ENCODE measurements at places on chromosomes 4 and X.

GRCh38 chr4:187209921-187210613 is 486.4 kb upstream of the FAT1 start:
- no peak for DNase-seq

- no peak for DNase-seq
These were observed 18.9 kb downstream of the TMPRSS11E start for GRCh38 chr4:68466185-68466584.

DNA sequence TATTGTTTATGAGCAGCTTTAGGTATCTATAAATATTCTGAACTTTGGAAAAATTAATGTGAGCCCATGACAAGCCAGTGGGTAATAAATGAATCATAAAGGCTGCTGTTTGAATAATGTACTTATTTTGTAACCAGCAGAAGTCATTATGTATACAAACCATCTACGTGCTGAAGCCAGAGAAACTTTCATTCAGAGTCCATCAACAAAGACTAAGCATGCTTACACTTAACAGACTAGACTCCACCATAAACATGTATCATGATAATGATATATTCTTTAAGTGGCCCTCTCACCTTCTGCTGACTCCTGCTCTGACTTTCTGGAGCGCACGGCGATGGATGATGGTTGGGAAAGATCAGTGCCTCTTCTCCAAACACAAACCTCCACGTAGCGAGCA is 72.0 kb downstream of the SMARCA5 start:
- DNase-seq, result no peak

DNA sequence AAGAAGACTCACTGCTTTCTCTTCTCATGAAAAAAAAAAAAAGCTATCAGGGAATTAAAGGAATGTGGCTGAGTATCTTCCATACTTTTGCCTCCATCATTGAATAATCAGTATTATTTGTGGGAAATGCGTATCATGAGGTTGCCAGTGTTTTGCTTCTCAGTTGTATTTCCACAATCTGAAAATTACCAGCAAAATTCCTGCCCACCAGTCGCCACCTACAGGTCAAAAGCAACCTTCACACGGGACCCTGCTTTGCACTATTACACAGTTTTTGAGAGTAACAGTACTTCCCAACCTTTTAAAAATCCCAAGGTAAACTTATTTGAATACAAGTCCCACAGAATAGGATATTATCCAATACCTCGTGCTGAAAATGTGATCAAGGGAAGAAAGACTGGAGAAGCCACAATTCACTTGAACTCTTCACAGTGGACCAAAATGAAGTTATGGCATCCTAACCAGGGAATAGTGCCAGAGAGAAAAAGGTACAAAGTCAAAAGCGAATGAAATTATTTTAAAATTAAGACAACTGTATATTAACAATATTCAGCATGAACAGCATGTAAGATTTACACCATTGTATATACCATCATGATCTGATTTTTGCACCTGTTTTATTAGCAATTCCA is 30.4 kb downstream of the PGRMC1 start:
- DNase-seq, result peak; percentile 19

- no peak for DNase-seq
These were observed 46.8 kb downstream of the SULT1B1 start for GRCh38 chr4:69713593-69713992.

GRCh38 chr4:94525993-94526728 is 74.4 kb downstream of the PDLIM5 start:
- no peak for DNase-seq

- no peak for DNase-seq
These were observed 91.4 kb upstream of the MAD2L1 start for GRCh38 chr4:120158046-120158445.

GRCh38 chrX:74579597-74580198 is 34.7 kb downstream of the RLIM start:
- no peak for DNase-seq

DNA sequence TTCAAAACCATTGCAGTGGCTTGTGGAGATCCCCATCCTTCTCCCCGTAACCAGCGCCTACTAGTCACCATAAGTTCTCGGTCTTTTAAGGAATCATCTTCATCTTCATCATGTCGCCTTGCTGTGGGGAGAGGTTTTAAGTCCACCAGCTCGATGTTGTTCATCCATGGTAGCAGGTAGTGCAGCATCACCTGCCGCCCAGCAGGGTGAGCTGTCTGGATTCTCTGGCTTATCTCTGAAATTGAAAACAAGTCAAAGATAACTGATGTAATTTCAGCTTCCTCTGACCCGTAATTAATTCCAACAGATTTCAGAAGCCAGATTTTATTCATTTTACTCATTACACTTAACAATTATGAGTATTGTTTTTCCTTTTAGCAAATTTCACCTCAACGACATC is 67.4 kb downstream of the ZAR1 start:
- no peak for DNase-seq

DNA sequence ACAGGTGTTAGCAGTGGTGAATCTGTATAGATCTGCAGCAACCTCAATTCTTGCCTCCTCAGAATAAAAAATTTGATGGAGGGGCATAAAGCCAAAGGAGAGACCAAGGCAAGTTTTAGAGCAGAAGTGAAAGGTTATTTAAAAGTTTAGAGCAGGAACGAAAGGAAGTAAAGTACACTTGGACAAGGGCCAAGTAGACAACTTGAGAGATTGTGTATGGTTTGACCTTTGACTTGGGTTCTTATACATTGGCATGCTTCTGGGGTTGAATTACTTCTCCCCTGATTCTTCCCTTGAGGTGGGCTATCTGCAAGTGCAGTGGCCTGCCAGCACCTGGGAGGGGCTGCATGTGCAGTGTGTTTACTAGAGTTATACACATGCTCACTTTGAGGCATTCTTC is 278.8 kb upstream of the NDST3 start:
- DNase-seq, result no peak

- DNase-seq, result no peak
These were observed 6.5 kb downstream of the PPP2R2C start for GRCh38 chr4:6465955-6466354.

GRCh38 chr4:53228036-53228435 is 137.8 kb downstream of the SCFD2 start:
- no peak for DNase-seq

GRCh38 chrX:149630681-149631233 is 835 bp downstream of the TMEM185A start:
- DNase-seq, result no peak

- no peak for DNase-seq
These were observed 16.0 kb downstream of the DIAPH2 start for GRCh38 chrX:96700625-96701024.

DNA sequence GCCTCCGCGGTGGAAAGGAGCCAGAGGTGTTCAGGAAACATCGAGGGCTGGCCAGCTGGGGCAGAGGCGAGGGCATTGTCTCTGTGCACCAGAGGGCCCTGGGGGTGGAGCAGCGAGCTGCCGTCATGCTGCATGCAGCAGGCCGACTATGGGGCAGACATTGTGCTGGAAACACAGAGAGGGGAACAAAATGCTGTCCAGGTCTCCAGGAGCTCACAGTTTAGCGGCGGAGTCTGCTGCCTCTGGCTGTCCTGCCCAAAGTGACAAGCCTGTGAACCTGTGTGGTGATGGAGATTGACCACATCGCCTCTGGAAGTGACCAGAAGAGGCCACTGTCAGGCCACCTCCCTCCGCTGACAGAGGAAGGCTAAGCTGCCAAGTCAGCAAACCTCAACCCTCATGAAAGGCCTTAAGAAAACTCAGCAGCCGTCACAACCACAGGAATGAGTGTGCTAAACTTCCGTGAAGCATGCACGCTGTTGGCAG is 20.1 kb upstream of the SASH3 start:
- DNase-seq, result peak; percentile 51

- no peak for DNase-seq
These were observed 100.0 kb upstream of the PRKG2 start for GRCh38 chr4:81314897-81315470.

DNA sequence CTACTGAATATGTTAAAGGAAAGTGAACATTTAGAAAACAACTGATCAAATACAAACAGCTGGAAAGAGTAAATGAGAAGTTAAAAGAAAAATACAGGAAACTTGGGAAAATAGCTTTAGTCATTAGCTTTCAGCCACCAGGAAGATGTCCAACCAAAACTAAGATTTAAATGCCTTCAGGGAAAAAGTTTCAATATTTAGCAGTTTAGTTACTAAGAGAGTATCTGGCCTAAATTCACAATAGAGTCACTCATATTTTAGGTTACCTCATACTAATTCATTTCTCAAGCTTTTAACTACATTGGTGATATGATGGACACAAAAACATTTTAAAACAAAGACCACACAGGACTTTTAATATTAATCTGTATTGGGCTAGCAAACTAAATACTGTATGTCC is 13.1 kb upstream of the KLHL13 start:
- DNase-seq, result no peak

- DNase-seq, result no peak
These were observed 13.4 kb upstream of the CHRNA9 start for GRCh38 chr4:40321574-40322275.

GRCh38 chr4:30619679-30620078 is 100.5 kb upstream of the PCDH7 start:
- DNase-seq, result no peak

GRCh38 chr4:78777576-78777940 is 1.4 kb downstream of the BMP2K start:
- no peak for DNase-seq

DNA sequence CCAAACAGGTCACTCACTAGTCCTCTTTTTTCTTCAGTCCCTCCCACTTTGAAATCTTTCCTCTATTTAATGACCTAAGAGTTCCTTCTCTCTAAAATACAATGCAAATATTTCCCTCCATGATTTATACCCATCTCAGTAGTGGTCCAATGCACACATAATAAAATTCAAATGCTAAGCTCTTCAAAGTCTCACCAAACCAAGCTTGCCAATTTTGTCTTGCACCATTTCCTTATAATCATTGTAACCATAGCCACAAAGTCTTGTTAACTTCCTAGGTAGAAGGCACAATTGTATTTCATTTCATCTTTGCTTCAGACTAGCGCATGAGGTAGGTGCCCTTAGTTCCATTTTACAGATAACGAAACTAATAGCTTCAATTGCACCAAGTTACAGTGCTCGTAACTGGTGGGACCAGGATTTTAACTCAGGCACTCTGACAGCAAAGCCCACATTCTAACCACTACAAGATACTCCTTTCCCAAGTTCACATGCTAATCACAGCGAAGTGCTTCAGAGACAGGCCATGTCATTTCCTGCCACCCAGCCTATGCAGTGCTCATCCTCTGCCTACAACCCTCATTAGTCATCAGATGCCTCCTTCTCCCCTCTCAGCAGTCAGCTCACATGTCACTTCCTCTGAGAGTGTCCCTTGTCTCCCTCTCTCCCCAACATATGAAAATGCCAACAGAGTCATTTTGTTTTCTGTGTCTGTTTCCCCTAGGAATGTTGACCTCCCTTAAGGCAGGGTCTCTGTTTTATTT is 66.9 kb upstream of the PPARGC1A start:
- no peak for DNase-seq

DNA sequence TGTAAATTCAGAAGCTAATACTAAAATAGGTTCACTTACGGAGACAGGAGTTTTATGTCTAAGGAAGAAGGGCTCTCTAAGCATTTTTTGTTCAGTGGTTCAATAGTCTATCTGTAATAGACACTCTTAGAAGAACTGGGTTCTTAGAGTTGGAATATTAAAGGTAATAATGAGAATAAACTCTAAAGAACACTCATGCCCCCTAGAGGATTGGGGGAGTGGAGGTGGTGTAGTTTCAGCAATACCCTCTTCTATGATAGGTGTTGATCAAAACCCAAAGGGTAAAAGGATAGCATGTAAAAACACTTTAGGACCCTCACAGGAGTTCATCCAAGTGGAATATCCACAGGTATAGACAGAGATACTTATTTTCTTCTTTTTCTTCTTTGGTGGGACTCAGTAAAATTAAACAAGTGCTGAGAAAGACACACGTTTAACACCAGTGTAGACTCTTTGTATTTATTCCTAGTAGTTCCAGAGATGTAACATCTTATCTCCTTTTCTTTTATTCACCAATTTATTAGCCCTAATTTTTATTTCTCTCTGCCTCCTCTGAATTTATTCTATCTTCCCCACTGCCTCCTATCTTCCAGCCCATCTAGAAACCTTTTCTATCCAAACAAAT is 25.7 kb upstream of the MND1 start:
- no peak for DNase-seq

- no peak for DNase-seq
These were observed 124.6 kb downstream of the AFF2 start for GRCh38 chrX:148624951-148625474.

DNA sequence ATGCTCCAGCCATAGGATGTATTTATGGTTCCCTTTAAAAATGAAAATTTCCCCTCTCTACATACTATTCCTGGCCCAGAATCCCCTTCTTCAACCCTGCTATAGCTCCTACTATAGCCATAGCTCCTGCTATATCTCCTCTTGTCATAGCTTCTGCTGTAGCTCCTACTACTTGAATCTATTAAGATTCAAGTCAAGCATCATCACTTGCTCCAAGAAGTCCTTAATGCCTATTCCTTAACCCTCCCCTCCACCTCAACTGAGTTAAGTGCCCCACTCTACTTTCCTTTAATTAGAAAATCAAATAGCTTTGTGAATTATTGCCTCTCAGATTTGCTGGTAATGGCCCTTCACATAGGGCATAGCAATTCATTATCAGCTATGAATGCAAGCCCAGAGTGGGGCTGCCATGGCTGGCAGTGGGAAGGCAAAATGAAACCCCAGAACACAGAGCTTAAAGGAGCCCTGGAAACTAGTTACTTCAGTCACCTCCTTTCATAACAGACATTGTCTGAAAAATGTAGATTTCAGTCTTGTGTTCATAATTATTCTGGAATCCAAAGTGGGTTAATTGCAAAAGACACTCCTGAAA is 15.4 kb downstream of the OCIAD2 start:
- DNase-seq, result no peak

DNA sequence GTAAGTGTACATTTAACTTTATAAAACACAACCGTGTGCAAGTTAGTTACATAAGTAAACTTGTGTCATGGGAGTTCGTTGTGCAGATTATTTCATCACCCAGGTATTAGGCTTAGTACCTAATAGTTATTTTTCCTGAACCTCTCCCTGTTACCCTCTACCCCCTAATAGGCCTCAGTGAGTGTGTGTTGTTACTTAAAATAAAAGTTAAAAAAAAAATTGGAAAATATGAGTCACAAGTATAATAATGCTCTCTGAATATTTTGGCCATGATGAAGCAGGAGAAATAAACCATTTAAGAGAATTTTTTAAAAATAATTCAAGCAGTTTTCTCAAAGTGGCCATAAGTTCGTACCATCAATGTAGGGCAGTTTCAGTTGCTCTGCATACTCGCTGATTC is 105.1 kb upstream of the GRID2 start:
- DNase-seq, result no peak

DNA sequence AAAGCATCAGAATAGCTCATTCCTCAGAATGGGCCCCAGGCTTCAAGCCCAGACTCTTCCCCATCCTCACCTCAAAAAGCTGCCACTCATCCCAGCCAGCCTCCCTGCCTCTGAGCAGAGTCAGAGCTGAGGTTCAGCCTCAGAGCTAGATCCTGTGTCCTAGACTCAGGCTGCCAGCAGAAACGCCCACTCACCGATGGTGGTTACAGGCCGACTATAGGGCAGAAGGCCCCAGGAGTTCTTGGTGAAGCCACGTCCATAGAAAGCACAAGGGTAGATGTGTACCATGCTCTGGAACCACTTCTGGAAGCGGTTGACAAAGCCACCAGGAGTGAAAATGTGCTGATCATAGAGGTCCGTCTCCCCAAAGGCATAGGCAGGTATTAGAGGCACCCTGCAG is 7.7 kb downstream of the AWAT2 start:
- DNase-seq, result no peak

GRCh38 chr4:112075129-112075753 is 70.0 kb upstream of the FAM241A start:
- no peak for DNase-seq
